ENCODE measurements at places on chromosomes 5 and 9.
A peak's percentile ranks its signal among the peaks of the same experiment; 100 is the strongest.

DNA sequence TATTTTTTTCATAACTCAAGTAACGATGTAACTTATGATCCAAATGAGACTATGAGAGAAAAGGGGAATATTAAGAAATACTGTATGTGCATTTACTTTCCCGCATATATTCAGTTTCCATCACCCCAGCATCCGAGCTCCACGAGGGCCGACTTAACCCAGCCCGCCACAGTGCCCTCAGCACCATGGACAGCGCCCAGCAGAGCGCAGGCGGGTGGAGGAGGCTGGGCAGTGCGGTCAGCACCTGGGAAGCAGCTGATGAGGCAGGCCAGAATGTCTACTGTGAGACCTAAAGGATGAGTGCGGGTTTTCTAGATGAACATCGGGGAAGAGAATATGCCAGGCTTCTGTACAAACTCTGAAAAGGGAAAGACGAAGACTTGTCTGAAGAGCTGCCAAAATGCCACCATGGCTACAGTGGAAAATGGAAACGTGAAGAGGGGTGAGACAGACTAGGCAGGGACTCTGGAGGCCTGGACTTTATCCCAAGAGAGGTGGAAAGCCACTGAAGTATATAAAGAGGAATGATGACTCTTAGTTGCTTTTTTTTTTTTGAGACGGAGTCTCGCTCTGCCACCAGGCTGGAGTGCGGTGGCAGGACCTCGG is 34.5 kb upstream of the MED27 start:
- DNase-seq, result peak; percentile 53

DNA sequence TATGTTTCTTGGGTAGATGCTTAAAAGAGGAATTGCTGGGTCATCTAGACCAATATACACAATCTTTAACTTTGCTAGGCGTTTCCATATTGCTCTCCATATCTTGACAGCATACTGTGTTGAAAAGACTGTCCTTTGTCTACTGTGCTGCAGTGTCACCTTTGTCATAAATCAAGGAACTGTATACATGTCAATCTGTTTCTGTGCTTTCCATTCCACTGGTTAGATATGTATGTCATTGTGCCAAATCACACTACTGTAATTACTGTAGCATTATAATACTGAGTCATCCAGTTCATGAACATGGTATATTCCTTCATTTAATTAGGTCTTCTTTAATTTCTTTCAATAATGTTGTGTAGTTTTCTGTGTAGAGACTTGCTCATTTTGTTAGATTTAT is 149.7 kb upstream of the RASGRF2 start:
- DNase-seq, result no peak

DNA sequence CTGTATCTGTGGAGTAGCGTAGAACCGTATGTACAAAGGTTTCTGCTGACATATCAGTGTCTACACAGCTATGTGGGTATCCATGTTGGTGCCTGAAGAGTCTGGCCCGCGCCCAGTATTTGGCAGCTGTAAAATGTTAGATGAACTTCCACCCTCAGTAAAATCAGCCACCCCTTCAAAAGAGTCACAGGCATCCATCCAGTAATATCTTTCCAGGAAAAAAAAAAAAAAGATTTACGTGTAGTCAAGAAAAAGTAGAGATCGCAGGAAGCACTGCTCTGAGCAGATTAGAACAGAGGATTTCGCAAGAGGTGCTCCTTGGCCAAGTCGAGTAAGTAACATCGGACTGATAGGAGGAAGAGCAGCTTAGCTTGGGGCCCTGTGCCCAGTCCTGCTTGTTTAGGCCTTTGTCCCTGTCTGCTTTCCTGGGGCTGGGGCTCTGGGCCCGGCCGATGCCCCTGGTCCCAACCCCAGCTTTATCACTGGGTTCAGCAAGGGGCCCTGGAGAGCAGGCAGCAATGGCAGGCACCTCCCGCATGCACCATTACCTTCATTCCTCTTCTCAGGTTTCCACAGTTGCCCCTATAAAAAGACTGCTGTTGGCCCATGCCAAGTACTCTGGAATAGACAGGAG is 21.2 kb downstream of the DAPK1 start:
- DNase-seq, result no peak

- no peak for DNase-seq
Measured at GRCh38 chr5:39420482-39421145, 4.2 kb downstream of the DAB2 start.

GRCh38 chr9:3299872-3300271 is 225.9 kb downstream of the RFX3 start:
- DNase-seq, result no peak

DNA sequence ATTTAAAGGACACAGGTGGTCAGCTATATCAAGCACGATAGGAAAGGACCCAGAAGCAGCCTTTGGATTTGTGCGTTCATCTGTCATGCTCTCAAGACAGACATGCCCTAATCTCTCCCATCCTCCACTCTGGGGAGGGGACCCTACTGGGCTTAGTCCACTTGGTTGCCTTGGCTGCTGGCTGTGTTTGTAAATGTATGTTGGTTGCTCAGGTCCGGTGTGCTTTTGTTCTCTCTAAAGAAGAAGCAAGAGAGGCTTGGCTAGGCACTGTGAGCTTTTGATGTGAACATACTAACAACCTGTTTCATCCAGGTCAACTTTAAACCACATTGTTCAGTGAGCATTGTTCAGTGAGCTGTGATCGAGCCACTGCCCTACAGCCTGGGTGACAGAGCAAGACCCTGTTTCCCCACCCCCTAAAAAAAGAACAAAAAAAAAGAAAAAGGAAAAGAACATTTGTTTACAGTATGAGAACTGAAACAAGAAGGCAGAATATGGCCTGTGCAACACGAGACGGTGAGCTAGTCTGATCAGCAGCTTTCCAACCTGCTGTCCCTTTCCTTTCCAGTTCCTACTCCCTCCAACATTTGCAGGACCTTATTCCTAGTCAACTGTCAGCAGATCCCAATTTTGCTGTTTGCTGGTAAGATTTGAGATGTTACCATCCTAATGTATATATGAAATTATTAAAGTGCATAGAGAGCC is 228.3 kb downstream of the ARHGAP26 start:
- DNase-seq, result no peak

GRCh38 chr9:104386013-104386412 is 118.0 kb upstream of the OR13F1 start:
- no peak for DNase-seq

- no peak for DNase-seq
Measured at GRCh38 chr9:35686222-35687203, 3.2 kb downstream of the TPM2 start.

- no peak for DNase-seq
Measured at GRCh38 chr9:120191141-120191540, 388.8 kb downstream of the CDK5RAP2 start.

- DNase-seq, result no peak
Measured at GRCh38 chr9:107631788-107632187, 142.2 kb upstream of the KLF4 start.

- DNase-seq, result peak; percentile 40
Measured at GRCh38 chr9:121735793-121736770, 84.6 kb downstream of the DAB2IP start.

- DNase-seq, result no peak
Measured at GRCh38 chr5:116650964-116651363, 76.3 kb upstream of the SEMA6A start.

DNA sequence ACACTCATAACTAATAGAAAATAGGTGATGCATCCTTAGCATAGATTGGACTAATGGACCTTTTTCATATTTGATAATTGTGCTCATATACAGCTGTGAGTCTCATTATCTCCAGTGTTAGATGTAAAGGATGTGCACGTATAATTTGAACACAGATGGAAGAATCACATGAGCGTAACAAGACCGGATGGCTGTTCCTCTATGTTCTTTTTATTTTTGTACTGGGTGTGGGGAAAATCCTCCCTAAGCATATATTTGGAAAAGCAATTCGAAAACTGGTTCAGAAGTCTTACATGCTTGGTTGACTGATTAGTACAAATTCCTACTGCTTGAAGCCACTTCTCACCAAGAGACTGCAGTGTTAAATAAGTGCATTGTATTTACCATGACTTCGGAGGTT is 230.2 kb downstream of the AOPEP start:
- no peak for DNase-seq

DNA sequence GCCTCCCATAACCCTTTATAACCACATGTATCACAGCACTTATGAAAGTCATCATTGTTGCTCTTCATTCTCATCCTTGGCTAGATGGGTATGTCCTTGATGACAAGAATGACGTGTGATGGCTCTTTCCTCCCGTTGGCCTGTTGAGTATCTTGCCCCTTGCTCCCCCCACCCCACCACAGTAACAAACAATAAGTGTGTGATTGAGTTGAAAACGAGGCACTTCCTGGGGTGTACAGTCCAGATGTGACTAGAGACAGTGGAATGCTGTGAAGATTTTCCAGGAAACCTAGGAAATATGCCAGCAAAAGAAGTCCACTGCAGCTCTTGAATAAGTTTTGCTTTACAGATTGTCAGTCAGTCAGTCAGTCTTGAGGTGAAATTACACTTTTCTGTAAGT is 262.5 kb downstream of the ELAVL2 start:
- DNase-seq, result no peak

Data from A549 (cell line).